Esophagus squamous epithelium (tissue), 5 donors: ENCODE measurements at places on chromosomes 1 and 21.

DNA sequence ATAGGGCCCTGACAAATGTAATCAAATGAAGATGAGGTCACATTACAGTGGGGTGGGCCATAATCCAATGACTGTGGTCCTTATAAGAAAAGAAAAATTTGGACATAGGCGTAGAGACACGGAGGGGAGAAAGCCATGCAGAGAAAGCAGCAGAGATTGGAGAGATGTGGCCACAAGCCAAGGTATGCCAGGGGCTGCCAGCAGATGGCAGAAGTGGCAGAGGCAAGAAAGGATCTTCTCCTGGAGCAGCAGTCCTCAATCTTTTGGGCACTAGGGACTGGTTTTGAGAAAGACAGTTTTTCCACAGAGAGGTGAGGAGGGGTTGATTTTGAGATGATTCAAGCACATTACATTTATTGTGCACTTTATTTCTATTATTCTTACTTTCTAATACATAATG lies 355.1 kb downstream of the NPHP4 start:
- DNase-seq = no peak

DNA sequence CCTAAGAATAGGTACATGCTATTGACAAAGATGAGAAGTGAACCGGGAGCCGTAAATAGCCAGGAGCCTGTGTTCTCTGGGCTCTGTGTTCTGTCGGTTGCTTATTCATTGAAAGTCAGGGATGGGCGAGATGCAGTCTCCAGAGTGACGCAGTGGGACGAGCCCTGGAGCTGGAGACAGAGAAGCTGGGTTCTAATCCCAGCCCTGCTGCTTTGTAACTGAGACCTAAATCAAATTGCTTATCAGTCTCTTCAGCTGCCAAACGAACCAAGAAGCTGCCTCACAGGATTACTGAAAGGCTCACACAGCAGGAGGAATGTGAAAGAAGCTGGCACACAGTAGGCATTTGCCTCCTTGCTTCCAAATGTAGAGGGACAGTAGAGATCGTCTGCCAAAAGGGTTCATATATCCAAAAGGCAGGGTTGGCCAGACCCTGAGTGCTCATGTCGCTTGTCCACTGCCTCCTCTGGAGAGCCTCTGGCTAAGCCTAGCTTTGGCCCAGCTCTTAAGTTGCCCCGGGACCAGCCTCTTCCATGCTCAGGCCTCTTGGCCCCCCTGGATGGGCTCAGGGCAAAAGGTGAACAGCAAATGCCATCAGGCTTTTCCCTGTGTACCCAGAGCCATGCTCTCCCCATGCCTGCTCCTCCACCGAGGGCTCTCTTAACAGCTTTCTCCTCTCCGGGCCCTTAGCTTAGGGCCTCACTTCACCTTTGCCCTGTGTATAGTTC lies 134.2 kb upstream of the IPO9 start:
- DNase-seq = no peak

DNA sequence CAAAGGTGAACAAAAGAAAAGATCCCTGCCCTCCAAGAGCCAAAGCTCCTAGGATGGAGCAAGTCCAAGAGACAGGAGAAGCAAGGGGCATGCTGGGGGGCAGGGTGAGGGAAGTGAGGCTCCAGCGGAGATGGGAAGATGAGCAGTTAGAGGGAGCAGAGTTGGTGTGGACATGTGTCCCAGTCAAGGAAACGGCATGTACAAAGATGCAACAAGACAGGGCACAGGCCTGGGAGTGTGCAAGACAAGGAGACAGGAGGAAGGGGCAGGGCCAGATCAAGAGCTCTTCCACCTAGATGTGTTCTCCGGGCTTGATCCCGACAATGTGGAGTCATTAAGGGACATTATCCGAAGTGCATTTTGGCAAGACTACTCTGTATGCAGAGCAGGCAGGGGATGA lies 82.1 kb downstream of the CAPZB start:
- no peak for DNase-seq

DNA sequence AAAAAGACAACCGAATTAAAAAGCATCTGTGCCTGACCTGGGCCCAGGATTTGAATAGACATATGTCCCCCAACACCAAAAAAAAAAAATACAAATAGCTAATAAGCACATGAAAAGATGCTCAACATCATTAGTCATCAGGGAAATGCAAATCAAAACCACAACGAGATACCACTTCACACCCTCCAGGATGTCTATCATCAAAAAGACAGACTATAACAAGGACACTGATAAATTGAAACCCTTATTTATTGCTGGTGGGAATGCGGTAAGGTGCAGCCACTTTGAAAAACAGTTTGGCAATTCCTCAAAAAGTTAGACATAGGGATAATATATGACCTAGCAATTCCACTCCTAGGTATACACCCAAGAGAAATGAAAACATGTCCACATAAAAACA lies 72.3 kb upstream of the CAMK1G start:
- no peak for DNase-seq

GRCh38 chr21:29571949-29572348 lies 273.2 kb downstream of the BACH1 start:
- DNase-seq = no peak

- DNase-seq = no peak
Observed at GRCh38 chr21:39630827-39631226, 18.1 kb downstream of the B3GALT5 start.

GRCh38 chr1:92855236-92855635 lies 23.4 kb downstream of the RPL5 start:
- DNase-seq = no peak

- no peak for DNase-seq
Observed at GRCh38 chr1:9100471-9101043, 28.3 kb downstream of the GPR157 start.

DNA sequence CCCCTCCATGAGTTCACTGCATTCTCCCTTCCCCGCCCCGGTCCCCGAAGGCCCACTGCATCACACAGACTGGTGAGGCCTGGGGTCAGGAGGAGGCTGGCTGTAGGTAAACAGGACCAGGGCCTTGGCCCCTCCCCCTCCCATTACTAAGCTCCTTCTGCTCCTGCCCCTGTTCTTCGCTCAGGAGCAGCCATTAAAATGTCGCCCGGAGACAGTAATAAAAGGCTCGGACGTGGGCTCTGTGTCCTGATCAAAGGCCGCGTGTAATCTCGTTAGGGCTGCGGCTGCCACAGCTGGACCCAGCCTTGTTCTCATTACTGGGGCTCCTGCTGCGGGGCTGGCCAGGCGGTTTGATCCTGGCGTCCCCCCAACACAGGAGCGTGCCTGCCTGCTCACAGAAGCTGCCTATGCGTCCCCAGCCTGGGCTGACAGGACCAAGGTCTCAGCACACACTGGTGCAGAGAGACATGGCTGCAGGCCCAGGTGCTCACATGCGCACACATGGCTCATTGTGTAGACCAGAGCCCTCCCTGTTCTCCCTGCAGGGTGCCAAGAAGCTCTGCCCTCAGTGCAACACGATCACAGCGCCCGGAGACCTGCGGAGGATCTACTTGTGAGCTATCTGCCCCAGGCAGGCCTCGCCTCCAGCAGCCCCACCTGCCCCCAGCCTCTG lies 24.0 kb downstream of the TMEM53 start:
- no peak for DNase-seq

DNA sequence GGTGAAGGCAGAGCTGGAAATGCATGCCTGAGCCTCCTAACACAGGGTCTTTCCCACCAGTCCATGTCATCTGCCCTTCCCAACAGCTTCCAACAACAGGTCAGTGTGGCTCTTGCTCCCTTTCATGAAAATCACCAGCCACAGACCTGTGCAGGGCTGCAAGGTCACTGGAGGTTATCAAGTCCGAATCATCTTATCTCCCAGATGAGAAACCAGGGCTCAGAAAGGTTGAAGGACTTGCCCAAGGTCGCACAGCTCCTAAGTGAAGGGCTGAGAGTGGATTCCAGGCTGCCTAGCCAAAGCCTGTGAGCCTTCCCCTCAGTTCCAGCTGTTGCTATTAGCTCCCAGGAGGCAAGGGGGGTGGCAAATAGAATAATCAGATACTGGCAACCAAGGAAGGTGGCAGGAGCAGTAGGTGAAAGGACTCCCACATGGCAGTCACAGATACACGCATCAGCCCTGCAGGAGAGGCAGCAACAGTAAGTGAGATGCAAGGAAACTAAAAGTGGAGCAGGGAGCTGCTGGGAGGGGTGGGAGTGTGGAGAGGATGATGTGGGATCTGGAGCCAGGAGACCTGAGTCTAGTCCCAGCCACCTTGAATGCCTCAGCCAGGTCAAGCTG lies 74.2 kb downstream of the SSBP3 start:
- DNase-seq = no peak

GRCh38 chr1:46461809-46462448 lies 27.7 kb upstream of the DMBX1 start:
- no peak for DNase-seq

- DNase-seq = no peak
Observed at GRCh38 chr1:30965924-30966599, 57.5 kb upstream of the SDC3 start.

- no peak for DNase-seq
Observed at GRCh38 chr1:193558491-193559028, 372.1 kb upstream of the B3GALT2 start.

- no peak for DNase-seq
Observed at GRCh38 chr21:24278711-24279110, 1328.6 kb downstream of the MRPL39 start.

DNA sequence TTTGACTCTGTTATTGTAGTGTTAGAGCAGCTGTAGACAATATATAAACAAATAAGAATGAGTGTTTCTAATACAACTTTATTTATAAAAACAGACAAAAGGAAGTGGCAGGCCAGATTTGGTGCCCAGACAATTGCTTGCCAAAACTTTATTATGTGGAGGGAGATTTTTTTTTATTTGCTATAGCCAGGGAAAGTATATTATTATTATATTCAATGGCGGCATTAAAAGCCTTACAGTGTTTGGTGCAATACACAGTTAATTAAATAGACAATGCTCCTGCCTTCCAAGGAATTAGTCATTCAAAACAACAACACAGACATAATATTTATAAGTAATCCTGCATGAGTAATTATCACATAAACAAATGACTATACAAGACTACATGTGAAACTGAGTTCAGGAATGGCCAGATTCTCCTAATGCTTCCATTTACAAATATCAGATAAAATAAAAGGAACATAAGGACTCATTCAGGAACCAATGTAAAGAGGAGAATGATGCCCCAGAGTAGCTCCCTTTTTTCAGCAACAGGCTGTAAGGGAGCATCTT lies 10.6 kb upstream of the RC3H1 start:
- DNase-seq = no peak

GRCh38 chr1:221783437-221783836 lies 41.5 kb upstream of the DUSP10 start:
- DNase-seq = no peak

DNA sequence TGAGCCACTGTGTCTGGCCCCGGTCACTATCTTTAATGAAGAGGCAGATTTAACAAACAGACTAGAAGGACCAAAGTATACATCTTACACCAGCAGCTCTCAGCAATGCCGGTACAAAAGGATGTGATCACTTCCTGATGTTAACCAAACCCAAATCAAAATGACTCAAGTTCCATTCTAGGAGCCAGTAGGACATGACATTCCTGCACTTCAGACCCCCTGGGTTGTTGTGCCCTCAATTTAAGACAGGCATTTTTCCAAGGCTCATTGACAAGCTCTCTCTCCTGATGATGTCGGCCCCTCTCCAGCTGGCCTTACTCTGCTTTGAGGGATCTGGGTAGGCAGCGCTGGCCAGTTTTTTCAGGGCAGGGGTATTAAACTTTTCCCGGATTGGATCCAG lies 35.1 kb downstream of the YARS1 start:
- no peak for DNase-seq
